ENCODE measurements at places on chromosomes 11 and 22.
A peak's percentile ranks its signal among the peaks of the same experiment; 100 is the strongest.

GRCh38 chr11:14518820-14519219 is 1.4 kb downstream of the PSMA1 start:
- DNase-seq, result no peak

GRCh38 chr11:95254716-95255115 is 23.7 kb upstream of the SESN3 start:
- DNase-seq, result no peak

DNA sequence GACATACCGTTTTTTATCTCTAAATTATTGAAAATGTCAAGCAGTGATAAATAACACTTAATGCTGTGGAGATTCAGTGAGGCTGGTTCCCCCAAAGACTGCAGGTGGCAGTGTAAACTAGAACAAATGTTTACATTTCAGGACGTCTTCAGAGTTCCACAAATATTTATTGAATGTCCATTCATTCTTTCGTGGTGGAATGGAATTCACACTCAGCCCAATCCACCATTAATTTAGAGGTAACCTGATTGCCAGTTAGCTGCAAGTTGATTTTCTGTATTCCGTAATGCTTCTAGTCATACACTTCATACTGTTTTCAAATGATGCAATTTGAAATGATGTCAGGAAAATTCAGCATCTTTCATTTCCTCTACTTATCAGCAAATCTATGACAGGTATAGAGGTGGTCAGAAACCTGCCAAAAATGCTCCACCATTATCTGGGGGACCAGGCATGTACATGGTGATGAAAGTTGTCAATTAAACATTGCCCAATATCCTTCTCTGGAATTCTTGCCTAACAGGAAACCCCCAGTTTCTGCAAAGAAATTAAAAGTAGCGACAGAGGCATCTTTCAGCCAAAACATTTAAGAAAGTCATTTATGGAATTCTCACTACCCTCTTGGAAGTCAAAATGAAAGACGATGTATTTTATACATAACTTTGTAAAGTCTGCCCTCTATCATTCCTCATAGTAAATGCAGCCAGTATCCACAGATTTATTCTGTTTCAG is 94.3 kb upstream of the BMAL1 start:
- peak; percentile 16 for DNase-seq

GRCh38 chr11:6557761-6558674 is 45.4 kb downstream of the RRP8 start:
- DNase-seq, result no peak

DNA sequence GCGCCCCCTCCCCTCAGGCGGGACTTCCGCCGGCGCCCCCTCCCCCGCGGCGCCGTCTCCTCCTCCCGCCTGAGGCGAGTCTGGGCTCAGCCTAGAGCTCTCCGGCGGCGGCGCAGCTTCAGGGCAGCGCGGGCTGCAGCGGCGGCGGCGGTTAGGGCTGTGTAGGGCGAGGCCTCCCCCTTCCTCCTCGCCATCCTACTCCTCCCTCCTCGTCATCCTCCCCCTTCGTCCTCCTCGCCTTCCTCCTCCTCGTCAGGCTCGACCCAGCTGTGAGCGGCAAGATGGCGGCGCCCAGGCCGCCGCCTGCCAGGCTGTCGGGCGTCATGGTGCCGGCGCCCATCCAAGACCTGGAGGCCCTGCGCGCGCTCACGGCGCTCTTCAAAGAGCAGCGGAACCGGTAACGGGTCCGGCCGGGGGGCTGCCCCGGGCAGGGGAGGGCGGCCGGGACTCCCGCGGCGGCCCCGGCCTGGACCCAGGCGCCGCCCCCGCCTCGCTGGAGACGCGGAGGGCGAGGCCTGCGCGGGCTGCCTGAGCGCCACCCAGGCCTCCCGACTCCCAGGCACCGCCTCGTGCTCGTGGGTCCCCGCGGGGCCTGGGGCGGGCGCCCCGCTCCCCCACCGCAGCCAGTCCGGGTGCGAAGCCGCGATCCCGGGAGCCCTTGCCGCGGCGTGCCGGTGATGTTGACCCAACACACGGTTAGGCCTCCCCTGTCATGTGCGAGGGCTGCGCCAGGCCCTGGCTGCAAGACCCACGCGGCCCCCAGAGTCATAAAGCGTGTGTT is at the start of gene ATXN10:
ATXN10 (plus strand) TSS at position 52 of the 781 bp plus-strand sequence; CDS start at position 282, 230 bp downstream.
- peak; percentile 81 for DNase-seq

Measured in KBM-7 (cell line).